ENCODE measurements at places on chromosomes 7 and 10.

DNA sequence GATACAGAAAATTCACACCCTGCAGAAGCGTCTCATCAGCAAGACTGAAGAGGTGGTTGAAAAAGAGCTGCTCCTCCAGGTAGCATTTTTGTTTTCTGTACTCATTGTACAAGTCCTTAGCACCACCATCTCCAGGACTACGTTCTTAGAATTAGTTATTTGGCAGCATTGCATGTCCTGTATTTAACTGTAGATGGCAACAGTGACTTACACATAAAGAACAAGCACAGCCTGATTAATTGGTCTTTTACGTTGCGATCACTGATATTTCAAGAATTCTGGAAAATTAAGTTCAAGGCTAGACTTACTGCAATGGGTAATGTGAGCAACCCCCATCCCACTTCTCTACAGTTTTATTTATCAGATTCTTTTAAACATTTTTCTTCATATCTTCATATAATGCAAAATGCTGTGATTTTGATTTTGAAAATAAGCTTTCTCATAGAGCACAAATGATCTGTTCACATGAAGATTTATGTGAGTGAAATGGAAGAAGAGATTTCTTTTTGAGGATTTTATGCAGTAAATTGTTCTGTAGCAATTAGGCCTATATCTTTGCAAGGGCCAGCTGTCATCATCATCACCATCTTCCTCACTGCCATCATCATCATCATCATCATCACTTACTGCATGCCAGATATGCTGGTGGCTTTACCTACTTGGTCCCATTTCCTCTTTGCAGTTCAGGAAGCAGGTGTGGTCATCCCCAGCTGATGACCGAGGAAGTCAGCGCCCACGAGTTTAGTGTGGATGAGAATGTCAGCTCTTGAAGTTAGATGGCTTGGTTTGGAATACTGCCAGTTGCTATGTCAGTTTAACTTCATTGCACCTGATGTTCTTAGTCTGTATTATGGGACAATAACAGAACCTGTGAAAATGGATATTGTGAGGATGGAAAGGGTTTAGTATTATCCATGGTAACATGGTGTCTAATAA, 53.4 kb downstream of the CFAP58 start:
- peak; percentile 10 for DNase-seq

DNA sequence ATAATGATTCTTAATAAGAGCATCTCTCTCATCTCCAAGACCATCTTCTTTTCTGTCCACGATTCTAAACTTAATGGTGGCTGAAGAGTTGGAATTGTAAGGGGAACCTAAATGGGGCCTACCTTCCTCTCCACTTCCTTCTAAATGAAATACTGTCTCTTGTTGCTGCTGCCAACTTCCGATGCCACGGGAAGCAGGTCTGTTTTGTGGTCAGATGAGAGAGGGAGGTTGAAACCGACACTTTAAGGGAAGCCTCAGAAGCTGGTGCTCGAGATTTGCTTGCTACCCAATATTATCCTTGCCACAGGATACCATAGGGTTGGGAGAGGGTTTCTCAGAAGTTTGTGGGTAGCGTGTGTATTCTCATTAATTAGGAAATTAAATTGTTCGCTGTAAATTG, 464.1 kb downstream of the SUGCT start:
- DNase-seq: no peak

- DNase-seq: no peak
Measured at GRCh38 chr7:8179486-8179885, 82.5 kb downstream of the ICA1 start.

- DNase-seq: no peak
Measured at GRCh38 chr7:19249281-19249680, 104.1 kb upstream of the FERD3L start.

DNA sequence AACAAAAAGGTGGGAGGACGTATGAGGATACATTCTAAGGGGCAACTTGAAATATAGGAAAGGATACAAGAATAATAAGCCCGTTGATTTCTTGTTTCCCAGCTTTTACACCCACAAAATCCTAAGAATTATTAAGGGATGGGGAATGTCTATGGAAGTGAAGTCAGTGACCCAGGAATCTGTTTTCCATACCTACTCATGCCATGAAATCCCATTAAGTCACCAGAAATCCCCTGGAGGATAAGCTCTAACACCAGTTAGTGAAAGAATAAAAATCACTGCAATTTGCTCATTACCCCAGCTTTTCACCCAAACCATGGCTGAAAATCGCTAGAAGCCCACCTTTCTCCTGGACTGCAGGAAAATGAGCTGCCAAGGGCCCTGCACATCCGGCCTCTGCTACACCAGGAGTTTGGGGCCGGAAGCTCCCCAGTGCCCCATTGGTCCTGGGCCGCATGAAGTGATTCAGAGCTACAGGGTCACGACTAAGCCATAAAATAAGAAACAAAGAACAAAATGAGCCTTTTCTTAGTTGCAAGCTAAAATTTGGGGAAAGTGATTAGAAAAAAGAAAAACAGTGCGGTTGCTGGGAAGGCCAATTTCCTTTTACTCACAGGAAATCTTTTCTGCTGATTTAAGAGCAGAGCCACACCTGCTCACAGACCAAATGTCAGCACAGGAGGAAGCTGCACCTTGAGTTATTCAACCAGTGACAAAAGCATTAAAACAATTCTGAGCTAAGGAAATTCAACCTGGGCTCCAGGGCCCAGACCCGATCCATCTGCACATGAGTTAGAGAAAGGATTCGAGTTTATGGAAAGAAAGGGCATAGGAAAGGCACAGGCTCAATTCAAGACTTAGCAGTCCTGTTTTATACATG, 40.3 kb downstream of the HIPK2 start:
- peak; percentile 19 for DNase-seq

GRCh38 chr7:134710511-134710853, 63.8 kb downstream of the BPGM start:
- no peak for DNase-seq

GRCh38 chr10:77319557-77319956, 318.1 kb downstream of the KCNMA1 start:
- peak; percentile 57 for DNase-seq

DNA sequence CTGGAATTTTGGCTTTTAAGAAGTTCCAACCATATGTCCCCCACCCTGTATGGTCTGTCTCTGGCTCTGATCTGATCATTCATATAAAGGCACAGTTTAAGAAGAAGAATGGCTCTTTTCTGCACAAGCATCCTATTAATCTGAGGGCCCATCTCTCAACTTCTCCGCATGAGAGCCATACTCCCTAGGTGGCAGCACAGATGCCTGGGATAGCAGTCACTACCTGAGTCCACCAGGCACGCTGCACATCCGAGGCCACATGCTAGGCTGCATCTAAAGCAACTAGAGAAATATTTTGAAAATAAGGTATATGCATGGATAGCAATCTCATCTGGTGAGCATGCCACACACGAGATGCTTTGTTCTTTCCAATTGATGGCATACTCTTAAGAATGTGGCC, 565.5 kb downstream of the PARD3 start:
- no peak for DNase-seq

- no peak for DNase-seq
Measured at GRCh38 chr7:80087051-80087770, 47.4 kb upstream of the GNAI1 start.

DNA sequence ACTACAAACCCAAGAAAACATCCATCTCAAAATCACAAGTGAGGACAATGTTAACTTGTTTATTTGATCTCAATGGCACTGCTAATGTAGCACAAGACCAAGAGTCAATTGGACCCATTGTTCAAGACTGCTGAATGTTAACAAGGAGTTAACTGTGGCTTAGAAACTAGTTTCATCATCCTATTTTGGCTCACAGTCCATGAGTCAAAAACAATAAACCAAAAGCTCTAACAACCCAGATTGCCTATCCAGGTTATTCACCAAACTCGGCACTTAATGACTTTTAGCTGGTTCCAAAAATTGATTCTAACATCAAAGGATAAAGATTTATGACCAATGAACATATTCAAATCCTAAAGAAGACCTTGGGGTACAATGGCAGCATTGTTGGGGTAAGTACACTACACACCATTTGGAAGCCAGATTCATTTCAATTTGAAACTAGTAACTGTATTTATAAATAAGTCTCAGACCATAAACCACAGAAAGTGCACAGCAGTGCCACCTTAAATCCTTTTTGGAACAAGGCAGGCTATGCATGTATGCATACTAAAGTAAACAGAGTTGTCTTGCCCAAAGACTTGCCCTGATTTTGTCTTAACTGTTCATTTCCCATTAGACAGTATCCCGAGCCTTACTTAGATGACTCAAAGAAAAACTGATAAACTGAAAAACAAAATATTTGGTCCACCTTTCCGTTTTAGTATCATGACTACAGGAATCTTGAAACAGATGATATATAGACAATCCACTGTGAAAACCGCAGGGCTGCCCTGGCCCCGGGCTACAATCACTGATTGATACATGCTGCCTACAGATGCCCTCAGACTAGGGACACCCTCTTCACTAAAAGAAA, 84.5 kb downstream of the SRPK2 start:
- no peak for DNase-seq

GRCh38 chr10:44567471-44567870, 182.6 kb upstream of the CXCL12 start:
- DNase-seq: no peak

DNA sequence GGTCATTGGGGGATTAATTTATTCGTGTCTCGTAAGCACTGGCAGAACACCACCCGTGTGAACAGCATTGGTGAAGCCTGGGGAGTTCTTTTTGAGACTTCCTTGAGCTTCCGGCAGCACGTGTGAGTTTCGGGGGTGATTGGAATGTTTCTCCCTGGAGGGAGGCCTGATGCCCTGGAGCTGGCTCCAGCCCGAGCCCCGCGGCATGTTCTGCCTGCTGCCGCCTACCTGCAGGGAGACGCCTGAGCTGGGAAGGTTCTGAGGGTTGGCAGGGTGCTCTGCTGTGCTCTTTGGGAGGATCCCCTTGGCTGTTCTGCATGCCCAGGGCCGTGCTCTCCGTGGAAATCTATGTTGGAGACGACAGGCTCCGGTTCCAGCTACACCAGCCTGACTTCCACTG, 159.3 kb downstream of the MGMT start:
- no peak for DNase-seq

GRCh38 chr10:30359373-30360206, 10.5 kb upstream of the MTPAP start:
- DNase-seq: peak; percentile 37

DNA sequence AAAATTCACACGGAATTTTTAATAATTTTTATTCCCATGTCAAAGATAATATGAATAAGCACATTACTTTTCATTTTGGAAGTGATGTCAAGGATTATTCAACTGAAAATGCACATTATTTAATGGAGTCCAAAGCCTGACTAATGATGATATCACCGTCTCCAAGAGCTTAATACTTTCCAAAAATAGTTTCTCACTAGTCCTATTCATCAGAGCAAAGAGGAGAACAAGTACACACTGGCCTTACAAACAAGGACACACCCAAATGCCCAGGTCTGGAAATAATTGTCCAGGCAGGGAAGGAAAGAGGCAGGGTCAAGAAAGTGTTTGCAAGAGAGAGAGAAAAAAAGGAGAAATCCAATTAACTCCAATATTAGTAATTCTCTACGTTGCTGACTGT, 216.8 kb upstream of the CCDC6 start:
- no peak for DNase-seq

GRCh38 chr10:52136921-52137320, 177.2 kb upstream of the DKK1 start:
- peak; percentile 10 for DNase-seq

DNA sequence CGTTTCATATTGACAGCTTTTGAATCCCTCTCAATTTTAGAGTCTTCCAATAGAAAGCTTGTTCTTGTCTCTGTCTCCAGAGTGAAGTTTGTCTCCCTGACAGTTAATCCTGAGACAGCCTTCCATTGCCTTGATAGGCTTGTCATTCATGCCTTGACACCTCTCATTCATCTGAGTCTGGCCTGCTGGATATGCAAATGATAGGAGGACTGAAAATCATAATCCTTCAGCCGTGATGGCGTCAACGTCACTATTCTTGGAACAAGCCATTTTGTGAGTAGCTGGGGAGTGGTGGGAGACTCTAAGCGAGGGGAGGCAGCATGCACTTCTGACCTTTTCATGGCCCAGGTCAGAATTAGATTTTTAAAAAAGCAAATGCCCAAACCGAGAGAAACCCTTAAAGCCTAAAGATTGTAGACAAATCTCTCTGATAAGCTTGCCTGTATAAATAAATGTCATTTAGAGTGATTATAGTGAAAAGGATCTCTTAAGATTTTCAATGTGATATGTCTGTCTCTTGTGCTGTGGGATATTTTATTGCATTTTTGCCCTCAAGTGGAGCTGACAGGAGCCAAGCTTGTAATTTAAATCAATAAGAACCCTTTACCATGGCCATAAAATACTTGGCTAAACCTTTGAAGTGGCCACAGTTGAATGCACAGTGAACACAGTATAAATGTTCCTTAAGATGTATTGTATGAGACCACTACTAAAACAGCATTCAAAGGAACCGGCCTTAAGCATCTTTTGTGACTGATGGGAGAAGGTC, 148.8 kb downstream of the SNX10 start:
- peak; percentile 97 for DNase-seq

DNA sequence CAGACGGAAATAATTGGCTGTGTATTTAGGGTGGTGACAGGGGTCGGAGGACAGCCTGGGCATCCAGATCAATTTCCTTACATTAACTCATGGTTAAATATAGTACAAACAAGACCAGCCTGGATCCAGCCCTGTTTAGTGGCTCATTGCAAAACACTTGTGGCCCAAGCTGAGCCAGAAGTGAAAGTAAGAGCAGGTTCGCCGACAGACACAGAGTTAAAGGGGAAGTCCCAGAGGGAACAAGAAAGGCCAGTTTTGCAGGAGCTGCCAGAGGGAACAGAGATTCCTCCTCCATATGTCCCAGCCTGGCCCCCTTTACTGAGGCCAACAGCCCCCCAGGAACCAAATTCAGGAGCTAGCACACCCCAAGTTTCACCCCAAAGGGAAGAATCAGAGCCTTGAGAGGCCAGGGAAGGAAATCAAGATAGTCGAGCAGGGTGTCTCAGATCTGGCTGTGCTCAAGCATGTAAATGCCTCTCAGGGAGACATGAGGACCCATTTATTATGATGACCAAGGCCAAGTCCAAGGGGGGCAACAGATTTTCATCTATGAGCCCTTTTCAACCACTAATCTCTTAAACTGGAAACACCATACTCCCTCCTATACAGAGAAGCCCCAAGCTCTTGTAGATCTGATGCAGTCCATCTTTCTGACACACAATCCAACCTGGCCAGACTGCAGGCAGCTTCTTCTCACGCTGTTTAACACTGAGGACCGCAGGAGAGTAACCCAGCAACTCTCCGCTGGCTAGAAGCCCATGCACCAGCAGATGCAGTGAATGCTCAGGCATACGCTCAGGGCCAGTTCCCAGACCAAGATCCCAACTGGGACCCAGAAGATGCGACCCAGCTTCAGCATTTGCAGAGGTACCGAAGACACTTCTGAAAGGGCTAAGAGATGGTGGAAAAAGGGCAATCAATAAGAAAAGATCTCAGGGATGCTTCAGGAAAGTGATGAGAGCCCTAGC, 15.9 kb upstream of the ADCK2 start:
- no peak for DNase-seq

DNA sequence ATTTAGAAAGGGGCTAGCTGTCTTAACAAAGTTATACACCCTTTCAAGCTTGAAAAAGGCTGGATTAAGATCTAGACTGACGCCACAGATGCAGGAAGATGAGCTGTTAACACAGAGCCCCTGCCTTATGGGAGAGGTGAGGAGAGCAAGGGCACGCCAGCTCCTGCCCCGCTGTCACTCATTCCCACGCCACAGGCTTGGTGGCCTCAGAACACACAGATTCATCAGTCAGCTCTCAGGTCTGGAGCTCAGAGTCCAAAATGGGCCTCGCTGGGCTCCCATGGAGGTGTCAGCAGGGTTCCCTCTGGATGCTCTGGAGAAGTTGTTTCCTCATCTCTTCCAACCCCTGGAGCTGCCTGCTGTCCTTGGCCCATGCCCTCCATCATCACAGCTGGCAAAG, 554.2 kb downstream of the TCERG1L start:
- no peak for DNase-seq

Measured in NCI-H1417 (cell line).